Inflammatory macrophage treated with lipopolysaccharide for 4 hours (primary cell): ENCODE measurements at places on chromosomes 6 and 20.
A peak's percentile ranks its signal among the peaks of the same experiment; 100 is the strongest.

DNA sequence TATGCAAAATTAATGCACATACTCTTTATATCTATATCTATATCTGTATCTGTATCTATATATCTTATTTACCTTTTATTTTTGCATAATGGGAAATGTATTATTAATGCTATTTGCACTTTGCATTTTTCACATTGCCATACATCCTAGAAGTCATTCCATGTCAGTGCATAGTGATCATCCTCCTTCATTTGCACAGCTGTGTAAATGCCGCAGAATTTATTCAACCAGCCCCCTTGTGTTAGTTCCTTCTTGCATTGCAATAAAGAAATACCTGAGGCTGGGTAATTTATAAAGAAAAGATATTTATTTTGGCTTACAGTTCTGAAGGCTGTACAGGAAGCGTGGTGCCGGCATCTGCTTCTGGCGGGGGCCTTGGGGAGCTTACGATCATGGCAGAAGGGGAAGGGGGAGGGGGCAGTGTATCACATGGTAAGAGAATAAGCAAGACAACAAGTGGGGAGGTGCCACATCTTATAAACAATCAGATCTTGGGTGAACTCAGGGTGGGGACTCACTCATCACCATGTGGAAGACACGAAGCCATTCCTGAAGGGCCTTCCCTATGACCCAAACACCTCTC is 101.9 kb upstream of the RNF24 start:
- no peak for DNase-seq

- no peak for DNase-seq
Measured at GRCh38 chr6:151589667-151590066, 95.8 kb downstream of the CCDC170 start.

GRCh38 chr6:3524456-3524855 is 67.6 kb upstream of the SLC22A23 start:
- DNase-seq: no peak

GRCh38 chr6:169312658-169313346 is 59.2 kb upstream of the THBS2 start:
- DNase-seq: no peak

GRCh38 chr20:40953856-40954255 is 74.8 kb upstream of the TOP1 start:
- DNase-seq: no peak

- DNase-seq: peak; percentile 88
Measured at GRCh38 chr20:63896264-63897105, 1.6 kb downstream of the DNAJC5 start.

GRCh38 chr6:83198486-83199172 is 5.5 kb downstream of the RWDD2A start:
- DNase-seq: no peak

DNA sequence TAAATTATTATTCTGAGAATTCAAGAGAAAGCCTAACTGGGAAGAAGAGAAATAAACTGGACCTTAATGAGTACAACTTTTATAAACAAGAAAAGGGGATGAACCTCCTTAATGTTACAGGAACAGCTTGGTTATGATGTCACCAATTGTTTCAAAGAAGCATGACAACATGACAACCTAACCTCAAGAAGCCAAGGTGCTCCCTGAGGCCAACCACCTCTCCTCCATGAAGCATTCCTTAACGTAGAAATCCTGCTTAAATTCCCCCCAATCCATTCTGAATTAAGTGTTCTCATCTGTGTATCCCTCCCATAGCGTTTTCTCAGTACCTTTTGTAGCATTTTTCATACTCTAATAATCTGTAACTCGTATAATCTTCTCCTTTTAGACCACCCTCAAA is 1.7 kb downstream of the HBS1L start:
- peak; percentile 11 for DNase-seq

GRCh38 chr6:36322591-36322990 is 14.1 kb downstream of the BNIP5 start:
- DNase-seq: no peak

GRCh38 chr6:7502743-7503142 is 38.7 kb upstream of the DSP start:
- no peak for DNase-seq

- no peak for DNase-seq
Measured at GRCh38 chr6:77245026-77245425, 218.3 kb downstream of the HTR1B start.

- peak; percentile 6 for DNase-seq
Measured at GRCh38 chr6:80143419-80143937, 37.0 kb downstream of the BCKDHB start.

- DNase-seq: no peak
Measured at GRCh38 chr6:135667691-135668455, 170.3 kb upstream of the AHI1 start.

GRCh38 chr6:169961772-169962561 is 210.5 kb downstream of the ERMARD start:
- no peak for DNase-seq

DNA sequence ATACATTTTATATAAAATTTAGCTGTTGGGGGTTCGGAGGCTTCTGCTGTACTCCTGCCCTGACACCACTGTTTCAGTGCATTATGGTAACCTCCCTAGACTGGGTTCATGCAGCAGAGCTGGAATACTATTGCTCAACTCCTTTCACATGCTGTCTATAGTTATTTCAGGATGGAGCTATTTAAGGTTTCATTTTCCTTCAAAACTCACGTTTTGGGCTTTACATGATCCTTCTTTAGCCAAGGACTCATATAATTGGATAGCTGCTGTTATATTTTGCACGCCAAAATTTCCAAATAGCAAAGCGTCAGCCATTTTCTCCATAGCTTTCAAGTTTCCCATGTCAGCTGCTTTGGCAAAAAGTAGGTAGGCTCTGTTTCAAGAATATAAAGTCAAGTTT is 76.8 kb downstream of the SEL1L2 start:
- no peak for DNase-seq

DNA sequence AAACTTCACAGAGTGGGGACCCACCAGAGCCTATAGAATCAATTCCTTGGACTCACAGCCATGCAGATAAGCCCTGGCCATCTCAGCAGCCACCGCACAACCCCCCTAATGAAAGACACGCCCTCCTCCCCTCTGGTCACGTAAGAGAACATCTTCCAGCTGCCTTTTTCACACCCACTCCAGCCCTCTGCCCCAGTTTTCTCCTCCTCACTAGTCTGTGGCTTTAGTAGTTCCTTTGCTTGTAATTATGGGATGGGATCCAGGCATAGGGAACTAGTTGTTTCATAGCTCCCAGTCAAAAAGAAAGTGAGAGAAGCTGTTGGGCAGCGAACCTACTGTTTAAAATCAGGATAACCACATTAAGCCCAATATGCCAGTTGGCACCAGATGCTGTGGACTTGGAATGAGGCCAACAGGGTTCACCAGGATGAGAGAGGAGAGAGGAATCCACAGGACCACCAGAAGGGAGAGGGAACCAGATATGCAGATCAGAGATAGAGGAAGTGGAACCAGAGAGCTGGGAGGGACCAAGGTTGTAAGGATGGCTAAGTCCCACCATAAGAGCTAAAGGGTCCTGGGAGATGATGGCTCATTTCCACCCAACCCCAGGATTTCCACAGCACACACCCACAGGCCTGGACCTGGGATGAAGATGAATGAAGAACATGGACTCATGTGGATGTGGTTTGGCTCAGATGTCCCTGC is 9.0 kb upstream of the BTN3A1 start:
- peak; percentile 74 for DNase-seq

DNA sequence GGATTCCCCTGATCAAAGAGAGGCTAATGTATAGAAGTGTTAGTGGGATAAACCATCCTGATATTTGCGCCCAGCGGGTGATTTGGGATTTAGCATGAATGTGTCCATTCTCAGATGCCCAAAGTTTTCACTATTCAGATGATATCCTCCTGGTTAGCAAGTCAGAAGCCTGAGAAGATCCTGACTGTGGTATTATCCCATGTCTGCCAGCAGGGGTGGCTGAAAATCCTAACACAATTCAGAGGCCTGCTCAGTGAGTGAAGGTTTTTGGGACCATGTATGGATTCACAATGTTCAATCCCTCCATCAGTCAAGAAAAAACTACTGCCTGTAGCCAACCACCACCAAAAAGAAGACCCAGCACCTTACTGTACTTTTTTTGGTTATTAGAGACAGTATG is 34.1 kb upstream of the SPACA1 start:
- DNase-seq: no peak

GRCh38 chr20:40631119-40631631 is 57.9 kb downstream of the MAFB start:
- DNase-seq: no peak

- no peak for DNase-seq
Measured at GRCh38 chr20:2759603-2760296, 40.7 kb downstream of the CPXM1 start.

GRCh38 chr6:79468116-79468515 is 69.1 kb downstream of the LCA5 start:
- no peak for DNase-seq

GRCh38 chr6:158293122-158293521 is 19.1 kb upstream of the TULP4 start:
- DNase-seq: no peak

- DNase-seq: no peak
Measured at GRCh38 chr6:124463271-124463670, 499.0 kb upstream of the RNF217 start.

GRCh38 chr6:113115196-113115595 is 741.9 kb upstream of the MARCKS start:
- DNase-seq: peak; percentile 64

GRCh38 chr6:55964136-55964535 is 88.7 kb upstream of the BMP5 start:
- DNase-seq: no peak

- DNase-seq: no peak
Measured at GRCh38 chr6:35239581-35239980, 20.0 kb upstream of the ZNF76 start.

- DNase-seq: no peak
Measured at GRCh38 chr20:18637224-18637623, 49.4 kb downstream of the DTD1 start.

DNA sequence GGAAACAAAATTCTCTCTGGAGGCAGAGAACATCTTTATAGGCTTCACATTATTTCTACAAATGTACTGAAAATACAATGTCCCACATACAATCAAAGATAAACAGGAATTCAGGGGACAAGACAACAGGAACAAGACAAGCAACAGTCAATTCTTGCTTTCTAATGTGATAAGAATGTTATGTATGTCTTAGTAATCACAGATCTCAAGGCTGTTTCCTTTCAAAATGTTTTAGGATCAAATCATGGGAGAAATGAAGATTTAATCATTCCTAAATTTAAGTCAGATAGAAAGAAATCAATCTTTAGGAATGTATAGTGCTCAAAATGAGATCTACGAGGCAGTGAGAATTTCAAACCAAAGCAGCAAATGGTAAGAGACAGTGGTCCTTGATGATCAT is 32.1 kb downstream of the NEDD9 start:
- no peak for DNase-seq
